ENCODE measurements at places on chromosomes 11 and 22.

DNA sequence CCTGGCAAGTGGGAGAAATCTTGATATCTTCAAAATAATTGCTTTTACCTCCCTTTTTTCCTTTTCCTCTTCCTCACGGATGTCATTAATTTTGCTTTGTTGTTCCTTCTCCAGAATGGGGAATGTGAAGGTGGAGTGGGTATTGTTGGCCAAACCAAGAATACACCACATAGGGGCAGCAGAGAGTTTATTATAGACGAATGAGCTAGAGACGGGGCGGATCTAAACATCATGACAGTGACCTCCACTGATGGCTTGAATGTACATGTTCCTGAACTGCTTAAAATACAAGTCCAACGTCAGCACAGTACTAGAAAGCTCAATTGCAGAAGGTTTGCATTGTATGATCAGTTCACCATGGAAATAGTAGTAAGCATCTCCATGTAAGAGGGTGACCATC lies 122.3 kb upstream of the SNX19 start:
- no peak for DNase-seq

GRCh38 chr11:129458756-129459535 lies 83.3 kb downstream of the BARX2 start:
- DNase-seq, result peak; percentile 58

DNA sequence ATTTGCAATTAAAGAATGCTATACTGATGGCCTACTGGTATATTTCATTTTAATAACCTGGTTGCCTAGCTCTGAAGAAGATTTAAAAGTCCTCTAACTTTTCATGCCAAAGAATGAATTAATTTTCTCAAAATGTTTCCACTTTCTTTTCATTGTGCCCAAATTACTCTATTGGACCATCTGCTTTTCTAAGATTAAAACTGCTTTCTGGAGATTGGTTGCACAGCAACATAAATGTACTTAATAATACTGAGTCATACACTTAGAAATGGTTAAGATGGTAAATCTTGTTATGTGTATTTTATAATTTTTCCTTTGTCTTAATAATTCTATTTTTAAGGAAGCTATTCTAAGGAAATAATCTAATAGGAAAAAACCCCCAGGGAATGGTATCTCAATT lies 150.2 kb downstream of the SWAP70 start:
- no peak for DNase-seq

- DNase-seq, result no peak
Measured at GRCh38 chr11:32121012-32121411, 30.1 kb downstream of the RCN1 start.

GRCh38 chr11:16953663-16954062 lies 60.6 kb downstream of the PLEKHA7 start:
- DNase-seq, result no peak

- no peak for DNase-seq
Measured at GRCh38 chr11:67299471-67300191, 3.7 kb upstream of the SSH3 start.

GRCh38 chr11:1148752-1149180 lies 9.0 kb upstream of the MUC5AC start:
- no peak for DNase-seq

DNA sequence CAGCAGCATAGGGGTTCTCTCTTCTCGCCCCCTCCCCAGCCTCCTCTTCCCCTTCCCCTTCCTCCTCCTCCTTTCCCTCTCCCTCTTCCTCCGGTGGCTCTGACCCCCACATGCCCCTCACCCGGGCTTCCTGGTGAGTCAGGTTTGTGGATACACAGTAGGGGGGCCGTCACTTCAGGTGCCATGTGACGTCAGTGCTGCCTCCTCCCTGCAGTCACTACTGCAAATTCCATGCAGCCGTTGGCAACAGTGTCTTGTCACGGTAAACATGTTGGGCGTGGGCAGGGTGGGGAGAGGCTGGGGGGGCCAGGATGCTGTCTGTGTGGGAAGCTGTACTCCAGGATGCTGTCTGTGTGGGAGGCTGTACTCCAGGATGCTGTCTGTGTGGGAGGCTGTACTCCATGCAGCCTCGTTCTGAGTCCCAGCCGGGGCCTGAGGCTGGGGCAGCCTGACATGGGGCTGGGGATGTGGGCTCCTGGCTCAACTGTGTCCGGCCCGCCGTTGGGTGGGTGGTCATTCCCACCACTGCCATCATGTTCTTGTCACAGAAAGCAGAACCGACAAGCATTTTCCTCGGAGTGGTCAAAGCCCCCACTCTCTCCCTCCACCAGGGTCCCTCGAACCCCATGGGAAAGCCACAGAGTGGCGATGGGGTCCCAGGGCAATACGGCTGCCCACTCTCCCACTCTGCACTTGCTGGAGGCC lies 2.4 kb upstream of the MUC2 start:
- DNase-seq, result peak; percentile 68

DNA sequence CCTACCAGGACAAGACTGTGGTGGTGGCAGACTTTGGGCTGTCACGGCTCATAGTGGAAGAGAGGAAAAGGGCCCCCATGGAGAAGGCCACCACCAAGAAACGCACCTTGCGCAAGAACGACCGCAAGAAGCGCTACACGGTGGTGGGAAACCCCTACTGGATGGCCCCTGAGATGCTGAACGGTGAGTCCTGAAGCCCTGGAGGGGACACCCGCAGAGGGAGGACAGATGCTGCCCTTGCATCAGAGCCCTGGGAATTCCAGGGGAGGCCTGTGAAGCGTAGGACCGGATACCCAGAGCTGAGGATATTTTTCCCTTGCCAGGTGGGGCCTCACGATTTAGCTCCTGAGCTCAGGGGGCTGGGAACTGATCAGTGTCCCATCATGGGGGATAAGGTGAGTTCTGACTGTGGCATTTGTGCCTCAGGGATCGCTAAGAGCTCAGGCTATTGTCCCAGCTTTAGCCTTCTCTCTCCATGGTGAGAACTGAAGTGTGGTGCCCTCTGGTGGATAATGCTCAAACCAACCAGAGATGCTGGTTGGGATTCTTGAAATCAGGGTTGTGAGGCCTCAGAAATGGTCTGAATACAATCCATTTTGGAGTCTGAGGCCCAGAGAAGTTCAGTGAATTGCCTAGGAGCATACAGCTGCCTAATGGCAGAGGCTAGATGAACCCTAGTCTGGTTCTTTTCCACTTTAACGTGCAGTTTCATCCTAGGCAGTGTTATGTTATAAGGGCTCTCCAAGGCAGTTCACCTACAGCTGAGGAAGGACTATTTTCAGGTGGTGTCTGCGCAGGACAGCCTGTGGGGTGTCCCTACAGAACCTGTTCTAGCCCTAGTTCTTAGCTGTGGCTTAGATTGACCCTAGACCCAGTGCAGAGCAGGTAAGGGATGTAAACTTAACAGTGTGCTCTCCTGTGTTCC lies 19.5 kb downstream of the PIK3IP1 start:
- DNase-seq, result peak; percentile 58

- no peak for DNase-seq
Measured at GRCh38 chr22:17229991-17230630, 10.9 kb upstream of the ADA2 start.

DNA sequence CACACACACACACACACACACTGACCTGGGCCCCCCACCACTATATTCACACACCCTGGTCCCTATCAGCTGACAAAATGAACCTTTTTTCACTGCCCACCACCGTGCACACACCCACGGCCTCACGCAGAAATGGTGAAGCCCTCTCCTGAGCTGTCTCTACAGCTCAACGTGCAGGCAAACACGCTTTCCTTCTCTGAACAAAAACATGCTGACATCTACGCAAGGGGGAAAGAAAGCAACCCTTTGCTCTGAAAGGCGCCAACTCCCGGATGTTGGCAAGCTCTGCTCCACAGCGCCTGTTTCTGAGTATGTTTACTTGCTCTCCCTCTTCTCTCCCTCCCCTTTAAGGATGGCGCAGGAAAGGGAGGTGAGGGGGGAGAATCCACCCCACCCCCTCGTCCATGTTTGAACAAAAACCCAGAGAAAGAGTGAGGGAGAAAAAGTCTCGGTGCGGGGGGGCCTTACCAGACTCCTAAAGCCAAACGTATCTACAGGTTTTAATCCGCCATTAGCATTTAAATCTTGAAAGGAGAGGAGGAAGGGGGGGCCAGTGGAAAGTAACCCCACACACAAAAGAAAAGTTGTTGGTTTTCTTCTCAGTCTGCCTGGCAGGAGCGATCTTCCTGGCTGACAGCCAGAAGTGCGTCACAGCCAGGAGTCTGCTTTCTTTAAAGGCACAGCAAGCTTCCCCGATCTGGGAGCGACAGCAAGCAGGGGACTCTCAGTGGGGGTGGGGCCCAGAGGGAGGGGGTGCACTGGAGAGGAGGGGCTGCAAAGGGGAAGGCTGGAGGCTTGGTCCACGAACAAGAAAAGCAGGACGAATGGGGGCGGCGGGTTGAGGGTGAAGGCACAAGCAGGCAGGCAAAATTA lies 39.6 kb downstream of the NUMA1 start:
- DNase-seq, result peak; percentile 90

- no peak for DNase-seq
Measured at GRCh38 chr11:47496808-47497207, 47.9 kb upstream of the RAPSN start.

Data from urothelium cell line (cell line).